ENCODE measurements at places on chromosomes 6 and 20. TPM values are rescaled to one million over a fixed set of nuclear protein-coding genes. Genes with fewer than 3 reads are reported as not detected.

GJE1 gene
- total RNA-seq, result not detected

TBXT gene
- total RNA-seq, result not detected

TAGAP gene
- total RNA-seq, result 0.11 TPM

SASH1 gene
- total RNA-seq, result 145 TPM

LHFPL5 gene
- not detected for total RNA-seq

PPP1R3G gene
- 2.1 TPM for total RNA-seq

RAET1L gene
- not detected for total RNA-seq

PDE10A gene
- 0.39 TPM for total RNA-seq

HMGCLL1 gene
- total RNA-seq, result not detected

IMPG1 gene
- total RNA-seq, result not detected

BCAS4 gene
- 5.5 TPM for total RNA-seq

GHRH gene
- total RNA-seq, result not detected

Data from articular chondrocyte of knee joint (primary cell).